ENCODE measurements at places on chromosomes 4 and X.

GRCh38 chr4:184406958-184407391 is 67.4 kb downstream of the IRF2 start:
- peak; percentile 65 for DNase-seq

DNA sequence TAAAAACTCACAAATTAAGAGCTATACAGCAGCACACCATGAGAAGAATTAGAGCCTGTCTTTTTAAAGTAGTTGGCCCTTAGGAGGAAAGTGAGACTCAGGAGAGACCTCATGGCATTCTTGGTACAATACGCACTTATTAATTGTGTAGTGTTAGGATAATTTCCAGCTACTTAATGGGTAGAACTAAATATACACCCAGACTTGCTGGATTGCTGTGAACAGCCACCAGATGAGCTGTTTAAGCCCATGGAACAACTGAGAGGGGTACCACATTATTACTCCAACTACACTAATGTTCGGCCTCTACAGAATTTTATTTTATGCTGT is 13.6 kb downstream of the MFAP3L start:
- DNase-seq, result no peak

DNA sequence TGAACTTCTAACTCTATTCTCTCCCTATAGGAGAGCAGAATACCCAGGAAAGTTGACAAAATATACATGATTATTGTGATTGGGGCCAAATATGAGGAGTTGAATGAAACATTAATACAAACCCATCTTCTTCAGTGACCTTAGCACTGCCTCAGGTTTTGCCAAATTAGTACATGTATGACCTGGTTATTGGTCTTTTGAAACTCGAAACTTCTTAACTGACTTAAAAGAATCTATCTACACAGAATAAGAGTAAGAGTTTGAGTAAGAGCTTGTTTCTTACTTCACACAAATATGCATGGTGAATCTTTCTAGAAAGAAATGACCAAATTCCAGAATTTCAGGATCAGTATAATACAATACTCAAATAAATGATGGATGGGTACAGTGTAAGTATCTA is 213.0 kb upstream of the GK2 start:
- DNase-seq, result no peak

DNA sequence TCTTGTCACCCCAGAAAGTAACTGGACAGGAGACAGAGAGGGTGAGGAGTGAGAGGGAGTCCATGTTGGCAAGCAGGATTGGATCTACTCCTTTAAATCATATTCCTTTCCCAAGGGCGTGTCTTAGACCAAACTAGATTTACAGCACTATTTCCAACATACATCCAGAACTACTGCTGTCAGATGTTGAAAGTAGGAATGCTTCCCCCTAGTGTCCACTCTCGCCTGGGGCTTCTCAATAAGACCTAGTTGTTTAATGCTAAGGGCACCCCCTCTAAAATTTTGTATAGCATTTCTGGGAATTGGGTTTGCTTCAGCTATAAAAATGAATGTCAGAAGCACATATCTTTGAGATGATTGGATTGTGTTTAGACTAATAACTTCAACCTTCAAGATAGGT is 13.3 kb downstream of the OFD1 start:
- DNase-seq, result peak; percentile 30

DNA sequence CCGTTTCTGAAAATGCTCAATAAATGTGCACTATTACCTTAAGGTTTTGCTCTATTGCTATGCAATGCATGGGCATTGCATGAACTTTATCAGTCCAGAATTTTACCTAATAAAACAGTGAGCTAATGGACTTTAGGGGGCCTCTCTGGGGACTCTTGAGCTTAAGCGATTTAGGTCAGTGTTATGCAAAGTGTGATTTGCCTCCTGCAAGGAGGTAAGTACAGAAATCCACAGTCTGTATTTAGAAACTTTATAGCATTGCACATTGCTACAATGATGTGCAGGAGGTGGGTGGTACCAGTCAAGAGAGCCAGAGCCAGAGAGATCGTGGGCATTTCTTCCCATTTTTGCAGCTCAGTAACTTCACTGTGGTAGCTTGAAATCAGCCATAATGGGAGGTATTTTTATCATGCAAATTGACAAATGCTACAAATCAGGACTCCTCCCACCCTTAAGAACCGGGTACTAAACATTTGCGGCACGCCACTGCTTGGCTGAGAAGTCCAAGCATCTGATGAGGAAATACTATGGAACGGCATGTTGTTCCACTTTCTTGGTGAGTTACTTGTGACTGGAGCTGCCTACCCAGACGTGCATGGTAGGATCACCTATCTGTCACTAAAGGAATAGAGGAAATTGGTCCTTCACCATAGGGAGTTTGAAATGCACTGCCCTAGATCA is 174.6 kb upstream of the PGRMC2 start:
- no peak for DNase-seq

- no peak for DNase-seq
These were observed 321.7 kb downstream of the DHX15 start for GRCh38 chr4:24262616-24263015.

DNA sequence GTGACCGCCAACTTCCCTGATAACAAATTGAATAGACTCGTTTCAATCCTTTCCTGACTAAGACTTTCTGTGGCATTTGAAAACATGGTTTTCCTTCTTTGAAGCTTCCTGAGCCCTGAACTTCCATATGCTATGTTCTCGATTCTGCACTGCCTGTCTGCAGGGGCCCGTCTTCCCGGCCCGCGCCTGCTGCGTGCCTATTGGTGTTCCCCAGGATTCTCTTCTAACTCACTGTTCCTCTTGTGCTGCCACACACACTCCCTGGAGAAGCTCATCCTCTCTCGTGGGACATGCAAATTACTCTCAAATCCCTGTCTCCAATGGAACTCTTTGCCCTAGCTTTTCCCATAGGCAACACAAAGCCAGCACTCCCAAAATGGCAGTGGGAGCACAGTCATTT is 262.9 kb upstream of the GATB start:
- no peak for DNase-seq

GRCh38 chrX:129071390-129071789 is 451.9 kb downstream of the SMARCA1 start:
- DNase-seq, result no peak

- DNase-seq, result peak; percentile 89
These were observed at the start of gene CNOT6L for GRCh38 chr4:77818602-77819403. TSS of gene CNOT6L (minus strand) at chr4:77819368. CDS start at chr4:77819308, 60 bp downstream.

DNA sequence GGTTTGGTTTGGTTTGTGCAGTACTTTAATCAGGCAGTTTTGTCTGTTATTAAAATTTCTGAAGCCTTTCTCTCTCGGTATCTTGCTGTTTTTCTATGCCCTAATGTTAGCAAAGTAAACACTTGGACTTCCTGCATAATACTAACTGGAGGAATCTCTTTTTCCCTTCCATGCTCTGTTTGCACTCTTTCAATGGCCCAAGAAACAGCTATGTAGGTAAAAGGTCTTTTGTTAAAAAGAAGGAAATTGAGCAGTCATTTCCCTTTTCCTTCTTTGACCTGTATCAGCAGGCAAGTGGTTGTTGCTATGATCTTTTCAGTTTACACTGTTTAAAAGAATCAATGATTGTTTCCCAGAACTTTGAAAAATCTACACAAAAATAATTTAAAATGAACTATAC is 82.7 kb downstream of the CCSER1 start:
- no peak for DNase-seq

- DNase-seq, result no peak
These were observed 775.9 kb upstream of the INTU start for GRCh38 chr4:126856906-126857305.

DNA sequence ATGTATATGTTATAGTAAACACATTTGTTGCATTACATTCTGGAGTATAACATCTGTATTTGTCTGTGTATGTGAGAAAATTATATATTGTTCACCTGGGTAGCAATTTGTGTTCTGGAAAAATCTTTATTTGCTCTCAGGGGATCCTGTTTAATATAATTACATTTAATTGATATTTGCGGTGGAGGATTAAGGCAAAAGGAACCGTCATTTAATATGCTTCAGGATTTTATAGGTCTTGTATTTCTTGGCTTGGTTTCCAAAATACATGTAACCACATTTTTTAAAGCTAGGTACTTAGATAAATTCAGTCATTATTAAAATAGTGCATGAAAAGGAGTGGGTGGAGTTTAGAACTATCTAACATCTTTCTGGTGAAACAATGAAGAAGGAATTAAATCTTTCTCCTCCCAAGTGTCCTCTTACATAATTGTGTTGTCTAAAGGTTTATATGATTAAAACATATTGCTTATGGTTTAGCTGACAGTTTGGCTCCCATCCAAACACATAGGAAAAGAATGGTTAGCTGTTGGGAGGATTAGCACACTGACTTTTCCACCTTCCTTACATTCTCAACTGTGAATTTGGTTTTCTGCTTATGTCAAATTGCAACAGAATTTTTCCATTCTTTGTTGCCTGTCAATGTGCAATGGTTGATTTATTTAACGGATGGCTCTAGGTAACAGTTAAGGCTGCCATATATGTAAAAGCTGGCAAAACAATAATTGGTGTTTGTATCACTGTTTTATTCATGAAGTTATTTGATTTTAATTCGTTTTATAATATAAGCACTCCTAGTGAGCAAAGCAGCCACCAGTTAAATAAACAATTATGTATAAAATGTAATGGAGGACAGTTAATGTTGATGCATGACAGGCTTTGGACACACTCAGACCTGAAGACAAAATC is 250.8 kb upstream of the SFRP2 start:
- no peak for DNase-seq

DNA sequence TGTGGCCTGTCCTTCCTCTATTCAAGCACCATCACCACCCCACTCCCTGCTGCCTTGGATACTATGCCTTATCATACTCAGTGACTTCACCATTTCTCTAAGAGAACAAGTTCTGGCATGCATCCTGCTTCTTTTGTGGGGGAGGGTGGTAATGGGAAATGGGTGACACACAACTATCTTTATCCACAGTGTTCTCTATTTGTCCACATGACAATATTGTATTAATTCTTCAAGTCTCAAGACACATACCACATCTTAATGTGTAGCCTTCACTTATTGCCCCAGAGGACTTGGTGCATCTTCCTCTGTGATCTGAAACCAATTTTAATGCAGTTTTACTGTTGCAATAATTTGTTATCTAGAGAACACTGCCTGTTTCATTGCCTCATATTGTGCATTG is 29.3 kb upstream of the UGT2B7 start:
- no peak for DNase-seq

DNA sequence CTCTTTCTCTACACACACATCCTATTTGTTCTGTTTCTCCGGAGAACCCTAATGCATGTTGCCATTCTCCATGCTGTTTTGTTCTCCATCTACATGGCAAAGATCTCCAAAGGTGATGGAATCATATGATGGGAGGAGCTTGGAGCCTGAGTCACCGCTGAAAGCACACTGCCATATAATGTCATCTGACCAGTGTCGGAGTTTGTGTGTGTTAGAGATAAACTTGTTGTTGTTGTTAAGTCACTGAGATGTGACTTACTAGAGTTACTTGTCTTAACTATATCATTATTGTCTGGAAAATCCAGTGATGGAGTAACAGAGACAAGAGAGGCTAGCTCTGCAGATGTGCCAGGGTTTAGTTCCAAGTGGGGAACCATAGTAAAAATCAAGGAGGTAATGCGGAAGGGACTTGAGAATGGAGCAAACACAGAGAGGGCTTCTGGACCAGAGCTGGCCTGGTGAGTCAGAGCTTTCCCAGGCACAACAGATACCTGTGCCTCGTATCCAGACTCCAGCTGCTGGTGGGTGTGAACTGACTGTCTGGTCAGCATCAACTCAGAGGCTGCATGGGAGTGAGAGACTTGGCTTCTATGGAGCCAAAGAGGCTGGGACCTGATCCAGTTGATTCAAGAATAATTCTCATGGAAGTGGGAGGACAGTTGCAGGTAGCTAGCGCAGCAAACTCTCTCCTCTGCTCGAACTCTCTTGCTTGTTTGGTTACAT is 30.6 kb upstream of the CCKAR start:
- no peak for DNase-seq

GRCh38 chrX:39194673-39195072 is 393.4 kb downstream of the MID1IP1 start:
- no peak for DNase-seq
